Large intestine (tissue), 12 donors: ENCODE measurements at places on chromosomes 5 and 9. TPM values are rescaled to one million over a fixed set of nuclear protein-coding genes. Genes with fewer than 3 reads are reported as not detected.

The TBC1D13 gene
- polyA plus RNA-seq = 31.7 TPM

The CA9 gene
- polyA plus RNA-seq = 4.2 TPM

- DNase-seq = no peak
Measured at GRCh38 chr5:154071799-154072413, 33.1 kb downstream of the MFAP3 start.

The OSMR gene
- polyA plus RNA-seq = 5.9 TPM

- DNase-seq = no peak
Measured at GRCh38 chr9:27432308-27432707, 91.8 kb upstream of the IFNK start.
